ENCODE measurements at places on chromosomes 2 and 18.

GRCh38 chr2:7034303-7034702 lies 117.1 kb downstream of the RNF144A start:
- no peak for DNase-seq

- no peak for DNase-seq
These were observed 129.8 kb upstream of the SOX11 start for GRCh38 chr2:5562426-5562825.

DNA sequence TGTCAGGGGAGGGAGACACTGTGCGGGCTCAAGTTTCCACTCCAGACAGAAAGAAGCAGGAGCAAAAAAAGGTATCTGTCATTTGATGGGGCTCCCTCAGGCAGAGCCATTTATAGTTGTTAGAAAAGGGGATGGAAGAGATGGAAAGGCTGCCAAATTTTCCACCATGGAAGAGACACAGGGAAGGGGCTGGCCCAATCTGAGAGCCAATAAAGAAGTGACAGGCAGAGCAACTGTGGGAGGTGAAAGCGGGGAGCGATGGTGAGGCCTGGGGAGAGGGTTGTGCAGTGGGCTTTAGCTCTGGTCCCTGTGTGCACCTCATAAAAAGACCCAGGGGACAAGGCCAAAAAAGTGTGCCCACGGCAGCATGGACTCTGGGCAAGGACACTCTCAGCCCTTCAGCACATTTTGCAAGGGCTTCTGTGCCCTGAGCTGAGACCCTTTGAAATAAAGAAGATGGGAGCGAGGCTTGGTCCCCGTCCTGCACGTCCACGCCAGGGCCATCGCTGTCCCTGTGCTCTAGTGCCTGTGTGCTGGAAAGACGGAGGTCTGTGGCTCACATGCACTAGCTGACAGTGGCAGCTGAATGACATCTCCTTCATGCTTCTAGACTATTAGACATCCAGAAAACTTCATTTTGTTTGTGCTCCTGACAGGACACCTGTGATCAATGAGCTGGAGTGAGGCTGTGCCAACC lies 456.7 kb upstream of the HS6ST1 start:
- no peak for DNase-seq

- no peak for DNase-seq
These were observed 178.9 kb upstream of the NABP1 start for GRCh38 chr2:191499050-191499449.

DNA sequence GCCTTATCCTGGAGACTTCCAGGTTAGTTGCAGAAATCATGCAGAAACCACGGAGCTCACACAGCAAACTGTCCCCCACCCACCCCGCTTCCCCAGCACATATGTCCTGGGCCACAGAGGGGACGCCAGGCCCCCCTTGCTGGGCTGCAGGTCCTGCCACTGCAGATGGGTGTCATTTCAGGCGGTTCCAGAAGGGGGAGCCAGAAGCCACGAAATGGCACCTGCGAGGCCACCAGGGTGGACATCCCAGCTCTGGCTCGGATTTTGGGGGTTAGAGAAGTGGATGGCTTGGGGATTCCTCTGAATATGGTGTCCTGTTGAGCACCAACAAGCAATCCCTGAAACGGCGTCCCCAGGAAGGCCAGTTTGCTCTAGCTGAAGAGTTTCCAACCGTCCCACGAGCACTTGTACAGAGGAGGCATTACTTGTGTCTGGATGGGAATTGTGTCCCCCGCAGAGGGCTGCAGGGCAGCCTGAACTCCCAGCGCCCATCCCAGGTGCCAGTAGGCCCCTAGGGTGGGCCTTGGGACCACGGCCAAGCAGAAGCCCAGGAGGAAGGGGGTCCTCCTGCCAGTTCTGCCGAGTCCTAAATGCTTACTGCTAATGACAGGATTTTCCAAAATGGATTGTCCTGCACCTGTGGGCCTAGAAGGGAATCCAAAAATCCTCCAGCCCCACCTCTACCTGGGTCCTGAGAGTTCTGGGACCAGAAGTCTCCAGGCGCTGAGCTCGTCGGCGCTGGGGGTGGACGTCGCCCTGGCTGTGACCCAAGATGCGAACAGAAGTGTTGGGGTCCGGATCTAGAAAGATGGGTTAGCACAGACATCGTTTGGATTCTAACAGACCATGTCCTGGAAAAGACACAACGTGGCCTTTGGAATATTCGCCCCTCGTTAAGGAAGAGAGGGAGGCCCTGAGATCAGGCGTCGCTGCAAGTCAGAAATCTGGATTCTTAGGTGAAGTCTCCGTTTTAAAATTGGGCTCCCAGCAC lies 14.6 kb upstream of the NFATC1 start:
- peak; percentile 52 for DNase-seq

GRCh38 chr2:180983468-180984242 lies 3.2 kb downstream of the UBE2E3 start:
- DNase-seq, result peak; percentile 46

DNA sequence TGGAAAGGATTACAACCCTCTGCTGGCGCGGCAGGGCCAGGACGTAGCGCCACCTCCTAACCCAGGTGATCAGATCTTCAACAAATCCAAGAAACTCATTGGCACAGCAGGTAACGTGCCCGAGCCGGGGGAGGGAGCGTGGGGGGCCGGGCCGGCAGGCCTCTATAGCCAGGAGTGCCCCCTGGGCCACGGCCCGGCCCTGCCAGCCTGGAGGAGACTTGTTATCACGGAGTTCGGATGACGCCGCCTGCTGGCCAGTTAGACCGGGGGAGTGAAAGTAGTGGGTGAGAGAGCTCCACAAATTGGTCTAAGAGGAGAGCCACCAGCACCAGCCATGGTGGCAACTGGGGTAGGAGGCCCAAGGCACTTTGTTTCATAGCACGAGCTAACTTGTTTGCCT lies 8.6 kb upstream of the TMEM214 start:
- DNase-seq, result no peak

DNA sequence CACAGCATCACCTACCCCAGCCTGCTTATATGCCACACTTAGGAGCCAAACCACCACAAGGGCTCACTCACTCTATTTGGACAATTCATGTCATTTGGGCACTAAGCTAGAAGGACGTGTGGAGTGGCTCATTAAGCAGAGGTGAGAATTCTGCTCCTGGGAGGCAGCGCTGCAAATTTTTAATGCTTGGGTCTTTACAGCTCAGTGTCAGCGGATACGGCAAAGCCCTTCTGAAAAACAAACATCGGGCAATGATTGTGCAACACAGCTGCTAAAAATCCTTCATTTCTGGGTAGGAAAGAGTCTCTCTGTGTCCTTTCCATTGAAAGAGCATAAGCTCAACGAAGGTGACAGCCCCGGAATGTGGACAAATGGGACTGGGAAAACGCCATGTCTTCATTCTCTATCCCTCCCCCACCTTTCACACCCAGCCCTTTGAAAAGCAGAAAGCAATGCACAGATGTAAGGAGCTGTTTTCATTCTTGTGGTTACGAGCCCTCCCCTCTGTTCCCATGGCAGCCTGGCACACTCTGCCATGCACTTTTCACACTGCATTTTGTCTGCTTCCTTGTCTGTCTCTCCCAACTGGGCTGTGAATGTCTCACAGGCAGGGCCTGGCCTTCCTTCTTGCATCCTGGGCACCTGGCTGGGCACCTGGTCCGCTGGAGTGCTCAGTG lies 16.0 kb downstream of the TMEM177 start:
- peak; percentile 25 for DNase-seq

- DNase-seq, result no peak
These were observed 264.7 kb downstream of the CYP26B1 start for GRCh38 chr2:71882949-71883472.

DNA sequence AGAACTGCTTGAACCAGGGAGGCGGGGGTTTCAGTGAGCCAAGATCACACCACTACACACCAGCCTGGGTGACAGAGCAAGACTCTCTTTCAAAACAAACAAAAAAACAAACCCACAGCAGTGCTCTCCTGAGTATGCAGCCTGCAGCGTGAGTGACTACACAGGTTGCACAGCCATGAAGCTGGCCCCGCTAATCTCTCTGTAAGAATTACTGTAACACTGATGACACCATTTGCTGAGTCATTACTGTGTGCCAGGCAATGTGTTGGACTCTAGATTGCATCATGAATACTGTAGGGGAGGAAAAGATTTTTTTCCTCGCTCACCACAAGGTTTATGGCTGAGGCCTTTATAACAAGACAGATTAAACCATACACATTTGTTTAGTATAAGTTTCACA lies 118.6 kb upstream of the ATP8B1 start:
- no peak for DNase-seq

DNA sequence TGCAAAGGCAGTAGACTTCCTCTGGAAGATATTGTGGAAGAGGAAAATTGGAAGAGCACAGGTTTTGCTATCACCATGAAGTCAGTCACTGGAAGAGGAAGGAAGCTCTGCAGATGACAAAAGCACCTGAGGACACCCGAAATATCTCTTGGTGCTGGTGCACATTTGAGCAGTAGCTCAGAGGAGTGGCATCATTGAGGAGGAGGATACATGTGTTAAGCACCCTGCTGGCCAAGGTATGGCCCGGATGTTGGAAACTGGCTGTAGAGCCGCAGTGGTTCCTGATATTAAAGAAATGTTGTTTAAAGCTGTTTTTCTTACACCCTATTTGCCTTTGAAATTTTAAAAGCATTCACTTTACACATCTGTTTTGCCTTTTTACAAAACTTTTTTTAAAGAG lies 32.7 kb upstream of the SCYGR2 start:
- no peak for DNase-seq

DNA sequence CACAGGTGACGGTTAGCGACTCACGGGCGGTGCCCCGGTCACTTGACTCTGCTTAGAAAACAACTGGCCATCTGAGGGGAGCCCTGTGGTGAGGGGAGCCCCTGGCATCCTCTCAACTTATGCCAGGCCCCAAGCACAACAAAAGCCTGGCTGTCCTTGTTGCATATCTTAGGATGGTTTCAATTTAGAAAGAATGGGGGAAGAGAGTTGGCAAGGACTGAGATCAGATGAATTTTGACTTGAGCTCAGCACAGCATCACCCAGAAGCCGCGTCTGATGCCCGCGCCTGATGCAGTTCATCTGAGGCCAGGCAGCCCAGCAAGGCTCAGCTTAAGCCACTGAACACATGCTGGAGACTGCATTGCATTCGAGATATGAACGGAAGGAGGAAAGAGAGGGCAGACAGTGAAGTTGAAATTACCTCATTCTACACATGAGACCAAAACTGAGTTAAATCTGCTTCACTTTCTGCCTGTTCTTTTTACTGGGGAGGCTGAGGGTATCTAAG lies 36.8 kb downstream of the MYT1L start:
- DNase-seq, result no peak

DNA sequence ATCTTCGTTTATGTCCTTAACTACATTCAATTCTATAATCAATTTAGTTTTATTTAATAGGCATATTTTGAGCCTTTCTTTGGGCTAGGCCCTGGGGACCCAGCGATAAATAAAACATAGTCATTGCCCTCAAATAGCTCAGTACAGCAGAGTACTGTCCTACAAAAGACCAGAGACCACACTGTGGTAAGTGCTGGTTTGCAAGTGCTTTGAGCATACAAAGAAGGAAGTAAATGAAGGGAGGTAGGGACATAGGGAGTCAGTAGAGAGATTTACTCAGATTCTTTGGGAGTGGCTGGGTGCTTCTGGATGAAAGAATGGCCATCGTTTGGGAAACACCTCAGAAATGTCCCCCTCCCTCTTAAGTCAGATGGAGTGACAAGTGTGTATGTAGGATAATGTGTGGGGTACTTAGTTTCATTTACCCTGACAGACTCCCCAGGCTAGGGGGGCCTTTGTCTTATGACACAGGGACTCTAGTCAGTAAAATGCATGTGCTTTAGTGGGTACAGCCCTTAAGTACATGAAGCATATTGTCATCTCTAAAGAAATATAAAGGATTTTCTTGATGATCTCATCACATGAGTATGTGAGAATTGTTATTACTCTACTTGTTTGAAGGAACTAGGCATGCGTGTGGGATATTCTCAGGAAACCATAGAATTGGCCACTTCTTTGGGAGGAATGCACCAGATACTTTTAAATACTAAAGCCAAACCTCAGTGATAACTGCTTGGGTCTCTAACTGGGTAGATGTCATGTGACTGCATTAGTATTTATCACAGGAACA lies 35.1 kb downstream of the MAPRE2 start:
- DNase-seq, result no peak

Measured in CD4-positive, alpha-beta T cell treated with Interleukin-6 at 100 ng/mL for 8 hours (primary cell).